ENCODE measurements at places on chromosomes 11 and 22.

DNA sequence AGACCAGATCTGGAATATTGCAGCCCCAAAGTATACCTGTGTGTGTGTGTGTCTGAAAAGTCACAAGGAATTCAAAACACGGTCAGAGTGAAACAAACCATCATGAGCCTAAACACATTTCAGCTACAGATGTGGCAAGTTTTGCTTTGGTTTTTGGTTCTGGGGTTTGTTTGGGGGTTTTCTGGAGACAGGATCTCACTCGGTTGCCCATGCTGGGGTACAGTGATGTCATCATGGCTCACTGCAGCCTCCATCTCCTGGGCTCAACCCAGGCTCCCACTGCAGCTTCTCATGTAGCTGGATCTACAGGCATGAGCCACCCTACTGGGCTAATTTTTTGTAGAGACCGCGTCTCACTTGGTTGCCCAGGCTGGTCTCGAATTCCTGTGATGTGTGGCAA lies 41.4 kb upstream of the PHF21A start:
- DNase-seq = no peak

GRCh38 chr11:2475136-2475918 lies 30.5 kb downstream of the KCNQ1 start:
- DNase-seq = no peak

DNA sequence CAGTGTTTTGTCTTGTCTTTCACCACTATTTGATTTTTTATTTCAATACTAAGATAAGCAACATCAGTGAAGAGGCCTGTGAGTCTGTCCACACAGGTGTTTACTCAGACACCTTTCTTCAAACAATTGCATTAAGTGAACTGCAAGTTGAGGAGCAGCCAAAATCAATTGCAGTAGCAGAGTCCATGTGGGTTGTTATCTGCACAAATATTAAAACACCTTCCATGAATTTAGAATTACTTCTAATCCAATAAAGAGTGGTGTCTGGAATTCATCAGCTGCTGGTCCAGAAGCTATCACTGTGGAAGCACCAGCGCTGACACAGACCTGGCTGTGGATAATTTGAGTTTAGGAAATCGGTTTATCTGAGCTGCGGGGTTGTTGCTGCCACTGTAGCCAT lies 83.5 kb upstream of the FAT3 start:
- no peak for DNase-seq

- no peak for DNase-seq
Observed at GRCh38 chr11:7896009-7896785, 34.9 kb downstream of the OR10A6 start.

DNA sequence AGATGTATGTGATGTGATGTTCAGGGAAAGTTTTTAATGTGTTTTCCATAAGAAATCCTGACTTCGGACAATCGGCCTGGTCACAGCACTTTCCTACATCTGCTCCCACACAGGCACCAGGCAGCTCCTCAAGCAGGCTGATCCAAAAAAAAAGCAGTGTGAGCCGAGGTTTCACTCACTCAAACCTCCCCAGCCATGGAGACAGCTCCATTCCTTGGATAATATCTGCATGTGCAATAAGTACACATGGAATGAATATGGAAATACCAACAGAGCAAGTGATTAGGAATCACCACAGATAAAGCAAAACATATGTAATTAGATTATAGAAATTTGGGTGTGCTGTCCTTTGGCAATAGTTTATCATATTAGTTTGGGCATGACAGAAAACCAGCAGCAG lies 88.8 kb upstream of the API5 start:
- DNase-seq = no peak

DNA sequence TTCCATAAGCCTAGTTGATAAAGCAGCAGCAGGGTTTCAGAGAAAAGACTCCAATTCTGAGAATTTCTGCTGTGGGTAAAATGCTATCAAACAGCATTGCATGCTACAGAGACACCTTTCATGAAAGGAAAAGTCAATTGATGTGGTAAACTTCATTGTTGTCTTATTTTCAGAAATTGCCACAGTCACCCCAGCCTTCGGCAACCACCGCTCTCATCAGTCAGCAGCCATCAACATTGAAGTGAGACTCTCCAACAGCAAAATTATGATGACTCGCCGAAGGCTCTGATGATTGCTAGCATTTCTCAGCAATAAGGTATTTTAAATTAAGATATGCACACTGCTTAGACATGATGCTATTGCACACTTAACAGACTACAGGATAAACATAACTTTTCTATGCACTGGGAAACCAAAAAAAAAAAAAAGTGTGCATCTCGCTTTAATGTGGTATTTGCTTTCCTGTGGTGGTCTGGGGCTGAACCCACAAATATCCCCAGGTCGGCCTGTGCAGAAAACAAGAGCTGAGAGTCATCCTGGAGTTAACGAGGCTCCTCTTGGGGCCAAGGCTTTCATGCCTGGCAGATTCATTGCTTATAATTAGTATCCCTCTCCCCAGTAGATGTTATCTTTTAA lies 192.1 kb downstream of the CTTN start:
- no peak for DNase-seq
